ENCODE measurements at places on chromosomes 5 and 9.

- no peak for DNase-seq
These were observed 392.1 kb downstream of the DTWD2 start for GRCh38 chr5:118596255-118596654.

GRCh38 chr5:83475391-83475863, 3.9 kb downstream of the VCAN start:
- no peak for DNase-seq

GRCh38 chr9:6920041-6920440, 162.3 kb downstream of the KDM4C start:
- DNase-seq: no peak

GRCh38 chr5:96855031-96855872, 21.0 kb upstream of the ERAP2 start:
- DNase-seq: no peak

- no peak for DNase-seq
These were observed 145.6 kb downstream of the FSTL4 start for GRCh38 chr5:133466556-133467334.

DNA sequence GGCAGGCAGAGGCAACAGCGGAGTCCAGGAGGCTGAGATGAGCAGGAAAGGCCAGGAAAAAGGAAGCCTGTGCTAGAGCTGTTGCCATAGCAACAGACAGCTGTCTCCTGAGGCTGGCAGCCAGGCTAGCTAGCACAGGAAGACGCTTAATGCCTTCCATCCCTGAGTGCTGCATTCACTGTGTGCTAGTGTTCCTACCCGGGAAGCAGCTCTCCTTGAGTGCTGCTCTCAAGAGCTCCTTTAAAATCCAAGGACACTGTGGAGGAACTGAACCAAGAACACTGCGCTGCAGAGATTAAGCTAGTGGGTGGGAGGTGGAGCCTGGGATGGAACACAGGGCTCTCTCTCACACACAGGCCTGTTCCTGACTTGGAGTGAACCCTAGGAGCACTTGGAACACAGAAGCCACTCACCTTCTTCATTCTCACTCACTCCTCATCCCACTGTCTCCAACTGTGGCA, 53.5 kb upstream of the IL7R start:
- peak; percentile 31 for DNase-seq

DNA sequence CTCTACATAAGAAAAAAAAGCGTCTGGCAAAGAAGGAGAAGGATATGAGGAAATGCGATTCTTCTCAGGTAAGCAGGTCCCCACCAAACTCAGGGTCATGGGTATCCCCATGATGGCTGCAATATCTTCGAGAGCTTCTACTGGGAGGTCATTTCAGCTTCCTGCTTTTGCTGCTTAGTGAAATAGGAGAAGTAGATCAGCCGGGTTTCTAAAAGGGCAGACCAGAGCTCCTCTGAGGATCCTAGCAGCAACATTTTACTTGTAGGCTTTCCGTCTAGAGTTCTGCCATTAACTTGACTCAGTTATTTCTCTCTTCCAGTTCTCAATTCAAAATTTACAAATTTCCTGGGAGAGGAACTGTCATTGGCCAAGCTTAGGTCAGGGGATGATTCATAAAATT, 134.7 kb downstream of the DPYSL3 start:
- no peak for DNase-seq

DNA sequence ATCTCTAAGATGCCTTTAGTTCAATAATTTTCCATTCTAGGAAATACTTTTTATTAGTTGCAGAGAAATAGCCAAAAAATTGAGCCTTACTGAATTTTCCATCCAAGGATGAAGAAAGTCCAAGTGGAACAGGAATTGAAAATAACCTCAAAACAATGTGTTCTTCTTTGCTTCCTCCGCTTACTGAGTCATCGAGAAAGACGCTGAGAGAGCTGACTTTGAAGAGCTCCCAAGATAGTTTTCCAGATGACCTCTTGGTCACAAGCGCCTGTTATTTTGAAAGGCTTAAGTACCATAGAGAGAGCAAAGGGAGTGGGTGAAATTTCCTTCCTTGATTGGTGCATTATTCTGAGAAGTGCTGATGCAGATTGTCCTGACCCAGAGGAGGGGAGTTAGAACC, 253.5 kb upstream of the ATP10B start:
- no peak for DNase-seq

DNA sequence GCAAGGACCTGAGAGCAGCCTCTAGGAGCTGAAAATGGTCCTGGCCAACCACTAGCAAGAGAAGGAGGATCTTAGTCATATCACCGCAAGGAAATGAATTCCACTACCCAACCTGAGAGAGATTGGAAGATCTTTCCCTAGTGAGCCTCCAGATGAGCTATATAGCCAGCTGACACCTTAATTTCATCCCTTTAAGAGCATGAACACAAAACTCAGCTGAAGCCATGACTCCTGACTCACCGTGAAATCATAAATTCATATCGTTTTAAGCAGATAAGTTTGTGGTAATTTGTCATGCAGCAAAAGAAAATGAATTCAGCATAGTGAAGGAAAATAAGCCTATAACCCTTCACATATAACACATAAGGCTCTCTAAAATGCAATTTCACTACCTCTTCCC, 23.5 kb downstream of the MAPKAP1 start:
- no peak for DNase-seq

GRCh38 chr5:102959055-102959454, 160.9 kb downstream of the GIN1 start:
- DNase-seq: no peak

DNA sequence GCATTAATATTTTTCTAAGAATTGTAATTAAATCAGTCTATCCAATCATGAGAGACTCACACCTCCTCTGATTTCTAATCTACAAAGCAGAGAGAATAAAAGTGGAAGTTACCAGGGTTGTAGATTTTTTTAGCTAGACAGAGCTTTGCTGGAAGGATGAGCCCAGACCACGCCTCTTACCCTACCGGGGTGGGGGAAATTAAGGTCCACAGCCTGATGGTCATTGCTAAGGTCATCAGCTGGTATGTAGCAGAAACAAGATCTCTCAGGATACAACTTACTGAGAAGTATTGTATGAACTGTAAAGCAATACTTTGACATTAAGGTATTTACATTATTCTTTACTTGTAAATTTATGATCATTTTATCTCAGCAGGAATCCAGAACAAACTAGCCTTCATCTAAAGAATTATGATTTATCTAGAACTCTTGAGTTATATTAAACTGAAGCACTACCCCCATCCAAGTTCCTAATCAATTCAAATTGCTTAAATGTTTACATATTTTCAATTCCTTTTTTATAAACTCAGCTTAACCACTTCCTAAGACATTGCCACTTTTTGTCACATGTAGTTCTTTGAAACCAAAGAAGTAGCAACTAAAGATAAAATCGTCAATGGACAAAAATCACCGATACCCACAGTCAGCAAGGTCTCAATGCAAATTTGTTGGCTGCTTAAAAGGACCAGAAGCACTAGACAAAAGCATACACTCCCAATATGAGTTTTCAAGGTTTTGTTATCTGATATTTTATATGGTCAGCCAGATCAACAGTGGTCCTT, 225.8 kb upstream of the DAPK1 start:
- DNase-seq: no peak

- no peak for DNase-seq
These were observed 40.0 kb upstream of the CDH6 start for GRCh38 chr5:31153521-31153920.

DNA sequence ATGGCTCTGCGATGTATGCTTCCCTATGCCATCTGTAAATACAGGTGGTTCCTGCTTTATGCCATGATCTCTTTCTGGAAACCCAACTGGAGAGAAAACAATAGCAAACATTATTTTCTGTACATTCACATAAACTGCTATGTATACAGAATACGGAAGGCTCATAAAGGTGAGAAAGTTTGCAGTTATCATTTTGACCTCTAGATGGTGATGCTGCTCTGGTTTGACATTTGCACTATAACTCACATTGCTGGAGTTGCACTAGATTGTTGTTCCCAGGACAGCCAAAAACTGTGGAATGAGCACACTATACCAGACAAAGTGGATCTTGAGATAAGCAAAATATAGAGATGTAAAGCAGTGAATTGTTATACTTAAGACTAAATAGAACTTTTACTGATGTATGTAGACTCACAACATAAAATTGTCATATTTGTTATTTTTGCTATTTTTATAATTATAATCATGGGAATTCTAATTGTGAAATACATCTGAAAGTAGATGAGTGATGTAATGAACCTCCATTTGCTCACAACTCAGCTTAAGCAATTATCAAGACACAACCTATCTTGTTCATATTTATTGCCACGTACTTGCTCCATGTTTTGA, 246.5 kb downstream of the PTPRD start:
- DNase-seq: no peak

DNA sequence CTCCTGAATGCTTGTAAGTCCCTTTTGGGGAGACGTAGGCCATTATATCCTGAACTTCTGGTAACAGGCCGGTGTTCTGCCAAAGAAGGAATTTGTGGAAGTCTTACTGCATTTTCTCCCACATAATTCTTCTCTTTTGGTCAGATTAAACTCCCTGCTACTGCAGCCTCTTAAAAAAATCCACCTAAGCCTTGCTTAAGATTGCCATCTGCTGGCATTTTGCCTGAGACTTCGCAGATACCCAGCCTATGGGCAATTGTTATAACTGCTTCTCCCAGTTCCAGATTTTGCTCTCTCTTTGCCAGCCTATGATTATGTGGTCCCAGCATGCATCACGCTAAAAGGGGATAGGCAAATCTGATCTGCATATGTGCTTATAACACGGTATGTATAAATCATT, 391.6 kb upstream of the CHD1 start:
- peak; percentile 16 for DNase-seq

DNA sequence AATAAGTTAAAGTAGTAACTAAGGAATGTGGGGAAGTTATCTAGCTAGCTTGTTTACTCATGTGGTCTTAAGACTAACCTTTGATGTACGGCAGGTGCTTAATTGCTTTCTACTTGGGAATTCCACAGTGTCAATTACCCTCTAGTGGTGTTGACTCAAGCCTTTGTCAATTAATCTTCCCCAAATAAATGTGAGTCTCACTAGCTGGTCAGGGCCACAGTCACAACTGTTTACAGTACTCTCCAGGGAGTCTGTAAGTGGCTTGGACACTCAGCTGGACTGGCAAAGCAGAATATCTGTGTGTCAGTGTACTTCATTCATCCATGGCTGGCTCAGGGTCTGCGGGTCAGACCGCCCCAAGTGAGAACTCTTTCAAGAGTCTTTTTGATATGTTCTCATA, 30.8 kb downstream of the SMIM3 start:
- no peak for DNase-seq

DNA sequence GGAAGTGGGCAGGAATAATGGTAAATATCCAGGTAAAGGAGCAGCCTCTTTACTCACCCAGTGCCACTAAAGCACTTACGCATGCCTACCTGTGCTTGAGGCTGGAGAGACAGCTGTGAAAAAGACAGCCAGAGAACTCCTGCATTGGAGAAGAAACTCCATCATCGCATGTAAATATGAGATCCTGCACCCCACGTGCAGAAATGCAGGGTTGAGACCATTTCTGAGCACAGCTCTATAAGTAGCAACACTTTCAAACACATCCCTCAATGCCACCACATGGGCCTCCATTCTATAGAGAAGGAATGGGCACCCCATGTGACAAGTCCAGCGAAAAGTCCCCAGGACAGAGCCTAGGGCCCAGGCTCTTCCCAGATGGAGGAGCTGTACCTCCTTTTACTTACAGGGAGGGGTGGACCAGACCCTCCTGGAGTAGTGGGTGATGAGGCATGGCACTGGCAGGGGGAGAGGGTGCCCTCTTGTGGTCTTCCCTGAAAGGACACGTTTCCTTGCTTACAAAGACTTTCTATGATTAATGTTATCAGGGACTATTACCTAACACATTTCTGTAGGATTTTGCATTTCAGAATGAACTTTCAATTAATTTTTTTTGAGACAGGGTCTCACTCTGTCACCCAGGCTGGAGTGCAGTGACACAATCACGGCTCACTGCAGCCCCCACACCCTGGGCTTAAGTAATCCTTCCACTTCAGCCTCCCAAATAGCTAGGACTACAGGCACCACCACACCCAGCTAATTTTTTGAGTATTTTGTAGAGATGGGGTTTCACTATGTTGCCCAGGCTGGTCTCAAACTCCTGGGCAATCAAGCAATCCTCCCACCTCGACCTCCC, 55.3 kb upstream of the IL17B start:
- peak; percentile 73 for DNase-seq

GRCh38 chr5:113199122-113199905, 222.7 kb downstream of the DCP2 start:
- DNase-seq: no peak

- no peak for DNase-seq
These were observed 404.6 kb downstream of the DMRT2 start for GRCh38 chr9:1454616-1455347.

Data from left cardiac atrium (tissue), 4 donors.